ENCODE measurements at places on chromosomes 6 and 20.

DNA sequence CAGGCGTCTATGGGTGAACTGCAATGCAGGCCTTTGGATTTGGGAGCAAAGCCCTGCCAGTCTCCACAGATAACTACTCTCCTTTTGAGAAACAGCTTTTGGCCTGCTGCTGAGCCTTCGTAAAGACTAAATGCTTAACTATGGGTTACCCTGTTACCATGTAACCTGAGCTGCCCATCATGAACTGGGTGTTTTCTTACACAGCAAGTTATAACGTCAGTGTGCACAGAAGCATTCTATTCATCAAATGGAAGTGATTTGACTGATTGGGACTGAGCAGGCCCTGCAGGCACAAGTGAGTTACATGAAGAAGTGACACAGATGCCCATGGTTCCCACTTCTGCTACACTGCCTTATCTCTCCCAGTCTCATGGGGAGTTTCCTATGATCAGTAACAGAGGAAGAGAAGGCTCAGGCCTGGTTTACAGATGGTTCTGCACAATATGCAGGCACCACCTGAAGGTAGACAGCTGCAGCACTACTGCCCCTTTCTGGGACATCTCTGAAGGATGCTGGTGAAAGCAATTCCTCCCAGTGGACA is 319.1 kb downstream of the CD83 start:
- DNase-seq, result no peak

DNA sequence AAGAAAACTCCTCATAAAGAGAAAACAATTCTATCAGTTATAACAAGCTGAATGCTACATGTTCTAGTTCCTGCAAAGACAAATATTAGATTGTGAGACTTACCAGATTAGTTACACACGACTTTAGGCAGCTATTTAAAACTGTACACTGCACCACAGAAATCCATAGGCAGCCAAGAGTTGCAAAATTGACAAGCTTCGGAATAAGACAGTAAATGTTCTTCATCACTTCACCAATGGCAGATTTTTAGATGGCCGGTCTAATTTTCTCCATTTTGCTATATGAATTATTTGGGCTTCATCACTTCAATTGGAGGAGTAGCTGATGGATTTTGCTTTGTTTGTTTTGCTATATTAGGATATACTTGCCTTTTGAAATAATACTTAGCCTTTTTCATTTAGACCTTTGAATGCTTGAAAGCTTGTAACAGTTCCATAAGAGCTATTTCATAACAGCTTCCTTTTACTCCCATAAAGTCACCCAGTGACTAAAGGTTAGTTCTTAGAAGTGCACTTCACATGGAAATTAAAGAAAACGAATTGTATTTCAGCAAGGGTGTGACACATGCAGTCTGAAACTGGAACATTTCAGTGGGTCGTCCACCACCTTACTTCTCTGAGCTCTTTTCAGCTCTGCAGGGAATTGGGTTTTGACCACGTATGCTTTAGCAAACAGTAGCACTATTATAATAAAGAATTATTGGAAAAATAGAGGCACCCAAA is at the start of gene ROS1:
ROS1 (minus strand) TSS at position 512 of the 723 bp plus-strand sequence; CDS start at position 226, 286 bp downstream.
- no peak for DNase-seq

GRCh38 chr6:43699564-43700186 is 12.1 kb upstream of the MRPS18A start:
- no peak for DNase-seq

DNA sequence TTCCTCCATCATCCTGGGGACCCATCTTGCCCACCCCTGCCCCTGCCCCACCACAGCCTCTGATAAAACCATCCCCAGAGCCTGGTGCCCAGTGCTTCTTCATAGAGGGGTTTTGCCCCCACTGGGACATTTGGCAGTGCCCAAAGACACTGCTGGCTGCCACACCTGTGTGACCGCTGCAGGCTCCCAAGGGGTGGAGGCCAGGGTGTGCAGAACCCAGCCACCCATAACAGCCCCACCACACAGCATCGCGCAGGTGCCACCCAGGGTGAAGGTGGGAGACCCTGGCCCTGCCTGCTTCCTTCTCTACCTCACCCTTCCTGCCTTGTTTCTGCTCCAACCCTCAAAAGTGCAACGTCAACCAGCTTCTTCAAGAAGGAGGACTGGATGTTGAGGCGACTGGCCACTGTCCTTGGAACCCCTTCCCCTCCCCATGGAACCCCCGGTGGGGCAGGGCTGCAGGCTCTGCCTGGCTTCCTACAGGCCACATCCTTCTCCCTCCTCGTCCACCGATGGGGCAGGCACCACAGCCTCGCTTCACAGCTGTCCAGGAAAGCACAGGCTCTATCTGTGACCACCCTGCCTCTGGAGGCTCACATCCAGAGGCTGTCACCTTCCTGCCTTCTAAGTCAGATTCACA is 79.2 kb upstream of the MPC1 start:
- no peak for DNase-seq

DNA sequence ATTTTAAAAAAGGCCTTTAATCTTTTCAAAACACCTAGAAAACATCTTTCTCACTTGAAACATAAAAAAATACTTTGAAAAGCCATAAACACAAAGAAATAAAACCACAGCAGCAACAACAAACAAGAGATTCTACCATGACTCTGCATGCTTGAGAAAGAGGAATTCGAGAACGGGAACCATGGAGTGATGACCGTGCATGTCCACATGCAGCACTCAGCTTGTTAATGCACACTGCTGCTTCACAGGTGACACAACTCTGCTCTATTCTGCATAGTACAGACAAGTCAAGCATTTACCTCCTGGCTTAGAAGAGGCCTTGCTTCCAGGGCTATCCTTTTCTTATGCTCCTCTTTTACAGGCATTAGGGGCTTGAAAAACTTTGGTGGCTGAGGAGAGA is 64.9 kb upstream of the NUP153 start:
- no peak for DNase-seq

DNA sequence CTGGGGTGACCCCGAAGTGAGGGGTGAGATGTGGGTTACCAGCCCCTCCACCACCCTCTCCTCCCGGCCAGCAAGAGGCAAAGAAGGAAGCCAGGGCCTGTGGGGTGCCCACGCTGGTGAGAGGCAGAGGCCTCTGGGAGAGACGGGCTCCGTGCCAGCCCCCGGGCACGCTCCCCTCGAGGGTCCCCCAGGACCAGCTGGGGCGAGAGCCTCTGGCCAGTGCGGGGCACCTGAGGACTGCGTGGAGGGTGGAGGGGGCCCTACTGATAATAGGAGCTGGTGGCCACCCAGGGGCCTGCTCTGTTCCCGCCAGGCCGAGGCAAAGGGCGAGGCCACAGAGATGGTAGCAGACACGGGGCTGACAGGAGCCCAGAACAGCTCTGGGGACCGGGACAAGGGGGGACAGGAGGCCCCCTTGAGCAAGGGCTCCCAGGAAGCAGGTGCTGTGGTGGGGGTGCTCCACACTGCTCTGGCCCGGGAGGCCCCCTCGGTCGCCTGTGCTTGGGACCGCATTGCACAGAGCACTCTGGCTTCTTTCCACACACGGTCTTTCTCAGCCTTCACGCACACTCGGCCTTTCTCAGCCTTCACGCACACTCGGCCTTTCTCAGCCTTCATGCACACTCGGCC is 226.9 kb downstream of the TTLL2 start:
- DNase-seq, result no peak

- DNase-seq, result no peak
These were observed 18.5 kb downstream of the CST8 start for GRCh38 chr20:23509247-23509913.

DNA sequence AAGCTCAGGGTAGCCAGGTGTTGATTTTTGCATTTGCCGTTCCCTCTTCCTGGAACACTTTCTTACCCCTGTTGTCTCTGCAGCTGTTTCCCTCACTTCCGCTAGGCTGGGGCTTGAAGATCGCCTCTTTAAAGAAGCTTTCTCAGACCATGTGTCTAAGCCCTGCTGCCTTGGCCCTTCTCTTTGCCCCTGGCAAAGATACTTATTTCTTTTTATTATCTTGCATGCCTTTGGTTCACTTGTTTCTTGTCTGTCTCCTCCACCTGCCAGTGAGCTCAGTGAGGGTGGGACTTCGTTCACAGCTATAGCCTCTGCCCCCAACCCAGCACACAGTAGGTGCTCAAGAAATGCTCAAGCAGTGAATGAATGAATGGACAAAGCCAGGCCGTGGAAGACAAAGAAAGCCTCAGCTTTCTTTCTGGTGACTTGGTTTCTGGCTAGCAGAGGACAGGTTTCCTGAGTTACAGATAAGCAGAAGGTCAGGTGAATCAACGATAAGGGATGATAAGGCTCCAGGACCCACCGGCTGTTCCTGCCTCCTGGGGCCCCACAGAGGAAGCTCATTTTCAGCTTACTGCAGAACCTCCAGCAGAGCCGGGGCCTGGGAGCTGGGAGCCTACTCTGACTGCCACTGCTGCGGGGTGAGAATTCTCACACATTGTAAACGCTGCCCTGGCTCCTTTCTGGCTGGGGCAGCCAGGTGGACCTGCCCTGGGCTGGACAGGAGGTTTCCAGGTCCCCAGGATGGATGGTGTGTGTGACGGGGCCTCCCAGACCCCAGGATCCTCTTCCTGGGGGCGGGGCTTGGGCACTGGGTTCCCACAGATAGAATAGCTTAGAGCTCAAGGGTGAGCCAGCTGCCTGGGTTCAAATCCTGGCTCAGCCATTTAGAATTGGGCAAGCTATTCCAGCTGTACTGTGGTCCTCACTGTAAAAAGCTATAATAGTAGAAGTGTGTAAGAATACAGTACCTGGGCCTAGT is 29.8 kb downstream of the SNAI1 start:
- DNase-seq, result peak; percentile 73

DNA sequence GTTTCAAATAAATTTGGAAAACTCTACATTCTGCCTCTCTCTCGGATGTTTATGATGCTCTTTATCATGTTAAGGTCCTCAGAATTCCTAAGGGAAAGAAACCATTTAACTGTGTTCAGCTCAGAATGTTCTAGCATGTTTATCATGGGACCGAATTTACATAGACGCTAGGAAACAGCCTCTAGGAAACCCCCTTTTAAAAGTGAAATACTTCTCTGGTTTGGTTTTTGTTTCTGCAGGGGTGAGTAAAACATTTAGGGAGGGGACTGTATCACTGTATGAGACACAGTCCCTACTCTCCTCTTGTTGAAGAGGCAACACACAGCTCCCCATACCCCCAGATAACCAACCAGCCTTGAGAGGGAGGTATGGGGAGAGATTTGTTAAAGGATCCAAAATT is 267.6 kb upstream of the SUPT3H start:
- no peak for DNase-seq

GRCh38 chr6:25340431-25341202 is 61.4 kb downstream of the CARMIL1 start:
- no peak for DNase-seq

- DNase-seq, result no peak
These were observed 219.9 kb upstream of the GMDS start for GRCh38 chr6:2465336-2465735.
